ENCODE measurements at places on chromosomes 2 and 18.

DNA sequence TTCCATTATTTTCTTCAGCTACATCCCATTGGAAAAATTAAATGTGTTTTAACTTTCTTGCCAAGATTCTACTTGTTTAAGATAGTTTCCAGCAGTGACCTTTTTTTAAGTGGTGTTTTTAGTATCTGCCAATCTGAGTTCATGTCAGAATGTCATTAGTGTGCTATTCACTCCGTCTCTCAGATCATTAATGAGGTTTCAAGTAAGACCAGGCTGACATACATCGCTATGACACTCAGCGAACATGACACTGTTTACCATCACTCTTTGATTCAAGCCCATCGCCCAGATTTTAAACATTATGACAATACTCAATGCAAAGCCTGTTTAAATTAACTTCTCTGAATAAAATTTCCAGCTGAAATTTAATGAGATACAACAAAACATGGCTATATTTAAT is 272.0 kb upstream of the KYNU start:
- no peak for DNase-seq

DNA sequence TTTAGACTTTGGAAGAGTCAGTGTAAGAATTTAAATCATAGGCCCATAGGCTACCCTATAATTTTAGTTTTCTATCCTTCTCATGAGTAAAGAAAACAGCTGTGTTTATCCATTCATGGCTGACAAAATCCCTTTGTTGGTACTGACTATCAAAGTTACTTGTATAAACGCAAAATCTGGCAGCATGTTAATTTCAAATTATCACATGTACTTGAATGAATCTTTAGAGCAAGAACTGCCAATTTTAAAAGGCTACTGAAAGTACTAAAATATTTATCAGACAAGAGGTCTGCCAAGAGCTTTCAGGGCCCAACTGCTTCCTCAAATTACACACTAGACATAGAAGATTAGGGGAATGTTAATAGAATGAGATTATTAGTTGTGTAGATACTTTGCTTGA is 66.6 kb downstream of the MYL12B start:
- DNase-seq = no peak

DNA sequence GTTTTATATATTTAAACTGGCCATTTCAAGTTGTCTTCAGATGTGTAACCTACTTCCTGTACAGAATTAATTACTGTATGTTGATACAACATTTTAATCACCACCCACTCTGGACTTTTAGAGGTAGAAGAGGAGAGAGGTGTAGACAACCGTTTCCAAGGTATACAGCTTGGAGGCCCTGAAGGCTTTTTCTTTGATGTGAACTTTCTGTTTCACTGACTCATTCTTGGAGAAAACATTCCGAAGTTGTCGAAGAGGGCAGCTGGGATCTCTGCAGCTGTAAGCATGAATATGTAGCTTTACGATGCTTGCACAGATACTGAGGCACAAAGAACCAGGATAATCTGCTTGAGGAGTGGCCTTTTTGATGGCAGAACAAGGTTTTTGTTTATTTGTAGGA is 137.0 kb downstream of the NCKAP5 start:
- DNase-seq = no peak

- DNase-seq = no peak
Observed at GRCh38 chr2:140797718-140798117, 1333.1 kb downstream of the LRP1B start.

DNA sequence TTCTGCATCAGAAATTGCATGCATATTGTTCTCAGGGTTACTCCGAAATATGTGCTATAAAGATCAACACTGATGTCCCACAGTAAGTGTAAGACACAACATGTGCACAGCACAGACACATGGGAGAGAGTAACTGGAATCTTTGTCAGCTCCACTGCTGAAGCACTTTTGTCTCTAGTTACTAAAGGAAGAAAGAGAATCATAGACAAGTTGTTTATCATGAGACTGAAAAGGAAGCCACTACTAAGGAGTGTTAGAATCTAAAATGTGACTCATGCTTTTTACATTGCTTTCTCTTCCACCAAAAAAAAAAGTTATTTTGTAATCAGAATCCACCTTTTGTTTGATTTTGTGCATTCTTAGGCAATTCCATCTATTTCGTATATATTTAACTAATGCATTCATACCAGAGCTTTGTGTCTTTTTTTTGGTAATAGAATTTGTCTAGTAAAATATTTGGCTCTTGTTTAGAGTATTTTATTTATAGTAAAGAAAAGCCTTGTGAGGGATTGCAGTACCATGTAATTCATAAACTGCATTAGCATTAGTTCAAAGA is 502.4 kb downstream of the FBXO15 start:
- DNase-seq = no peak

Data from AG04449 (cell line).